Astrocyte of the cerebellum (primary cell): ENCODE measurements at places on chromosomes 16 and 17.

- DNase-seq, result no peak
These were observed 172.5 kb downstream of the RPTOR start for GRCh38 chr17:80716986-80717719.

DNA sequence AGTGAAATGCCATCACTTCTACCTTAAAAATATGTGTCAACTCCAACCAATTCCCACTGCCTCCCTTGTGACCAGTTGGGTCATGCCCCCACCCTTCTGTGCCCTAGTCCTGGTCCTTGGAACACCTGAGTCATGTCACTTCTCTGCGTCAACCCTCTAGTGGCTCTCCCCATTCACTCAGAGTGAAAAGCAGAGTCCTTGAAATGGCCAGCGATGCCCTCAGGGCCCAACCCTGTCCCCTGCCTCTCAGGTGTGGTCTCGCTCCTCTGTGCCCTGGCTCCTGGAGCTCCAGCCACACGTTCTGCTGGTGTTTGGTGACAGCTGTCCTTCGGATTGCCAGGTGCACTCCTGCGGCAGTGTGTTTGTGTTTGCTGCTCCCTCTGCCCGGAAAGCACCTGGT is 89.2 kb downstream of the SPECC1 start:
- no peak for DNase-seq

DNA sequence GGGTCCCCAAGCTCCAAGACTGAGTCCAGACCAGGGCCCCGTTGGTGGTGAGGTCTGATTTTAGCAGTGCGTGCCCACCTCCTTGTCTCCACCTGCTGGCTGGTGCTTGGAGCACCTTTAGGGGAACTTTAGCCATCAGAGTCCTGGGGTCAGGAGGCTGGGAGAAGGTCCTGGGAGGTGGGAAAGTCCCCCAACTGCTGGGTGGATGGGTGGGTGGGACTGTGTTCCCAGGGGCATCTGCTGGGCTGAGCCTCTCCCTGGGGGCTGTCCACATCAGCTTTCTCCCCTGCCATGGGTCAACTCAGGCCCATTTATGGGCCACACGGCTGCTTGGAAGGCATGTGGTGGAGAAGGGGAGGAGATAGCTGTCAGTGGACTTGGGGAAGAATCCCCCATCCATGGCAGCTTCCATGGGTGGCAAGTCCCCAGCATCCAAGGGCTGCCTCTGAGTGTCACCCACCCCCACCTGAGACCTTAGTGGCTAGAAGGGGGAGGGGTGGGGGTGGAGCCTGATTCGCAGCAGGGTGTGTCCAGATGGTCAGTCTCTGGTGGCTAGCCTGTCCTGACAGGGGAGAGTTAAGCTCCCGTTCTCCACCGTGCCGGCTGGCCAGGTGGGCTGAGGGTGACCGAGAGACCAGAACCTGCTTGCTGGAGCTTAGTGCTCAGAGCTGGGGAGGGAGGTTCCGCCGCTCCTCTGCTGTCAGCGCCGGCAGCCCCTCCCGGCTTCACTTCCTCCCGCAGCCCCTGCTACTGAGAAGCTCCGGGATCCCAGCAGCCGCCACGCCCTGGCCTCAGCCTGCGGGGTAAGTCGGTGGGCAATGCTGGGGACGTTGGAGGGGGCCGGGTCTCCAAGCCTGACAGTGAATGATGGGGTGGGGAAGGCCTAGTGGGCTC is at the start of gene TRPV2:
TSS of gene TRPV2 (plus strand) at position 541 of the 894 bp plus-strand sequence. CDS start 2,098 bp downstream, outside the sequence.
- DNase-seq, result no peak

GRCh38 chr17:41406205-41406604 is 8.8 kb upstream of the KRT31 start:
- no peak for DNase-seq

DNA sequence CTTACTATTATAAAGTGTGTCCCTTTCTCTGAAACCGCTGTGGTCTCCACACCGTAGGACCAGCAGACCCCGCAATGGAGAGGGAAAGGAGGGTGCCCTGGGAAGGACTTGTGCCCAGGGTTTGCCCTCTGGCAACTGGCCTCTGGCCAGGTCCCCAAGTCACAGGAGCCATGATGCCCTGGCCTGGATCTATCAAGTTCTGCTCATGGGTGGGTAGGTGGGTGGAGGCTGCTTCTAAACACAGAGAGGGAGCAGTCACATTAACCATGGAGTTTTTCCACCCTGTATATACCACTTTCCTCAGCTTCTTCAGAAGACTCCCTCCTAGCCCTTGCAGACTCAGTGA is 9.4 kb upstream of the NEUROD2 start:
- no peak for DNase-seq

GRCh38 chr17:72422505-72423285 is 301.9 kb downstream of the SOX9 start:
- peak; percentile 53 for DNase-seq

GRCh38 chr17:63735691-63736090 is 5.9 kb downstream of the STRADA start:
- DNase-seq, result no peak

DNA sequence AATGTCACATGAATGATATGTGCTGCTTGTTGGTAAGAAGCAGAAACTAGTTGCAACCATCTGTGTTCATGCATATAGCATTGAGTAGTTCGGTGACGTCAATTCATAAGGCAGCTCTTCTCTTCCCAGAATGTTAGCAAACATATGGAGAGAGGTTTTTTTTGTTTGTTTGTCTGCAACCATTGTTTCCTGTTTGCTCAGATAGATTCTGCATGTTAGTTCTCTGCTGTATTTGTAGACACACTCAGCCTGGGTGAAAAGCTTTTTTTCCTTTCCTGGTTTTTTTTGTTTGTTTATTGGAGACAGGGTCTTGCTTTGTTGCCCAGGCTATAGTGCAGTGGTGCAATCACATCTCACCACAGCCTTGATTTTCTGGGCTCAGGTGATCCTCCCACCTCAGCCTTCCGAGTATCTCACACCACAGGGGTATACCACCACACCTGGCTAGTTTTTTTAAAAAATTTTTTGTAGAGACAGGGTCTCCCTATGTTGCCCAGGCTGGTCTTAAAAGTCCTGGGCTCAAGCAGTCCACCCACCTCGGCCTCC is 16.7 kb downstream of the WSB1 start:
- no peak for DNase-seq

DNA sequence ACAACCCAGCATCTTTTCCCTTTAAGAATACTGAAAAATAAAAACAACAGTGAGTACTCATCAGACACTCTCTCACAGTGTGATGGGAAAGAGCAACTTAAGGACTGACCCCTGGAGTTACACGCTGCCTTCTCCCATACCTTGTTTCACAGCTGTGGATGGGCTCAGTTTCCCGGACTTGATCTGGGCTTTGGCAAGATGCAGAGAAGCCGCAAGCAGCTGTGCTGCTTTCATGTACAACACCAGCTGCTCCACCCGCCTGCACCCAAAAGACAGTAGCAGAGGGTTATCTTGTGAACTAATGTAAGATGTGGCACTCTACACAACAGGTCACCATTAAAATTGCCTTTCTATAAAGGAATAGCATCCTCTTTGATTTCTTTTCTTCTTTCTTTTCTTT is 32.7 kb upstream of the ALDH3A1 start:
- DNase-seq, result no peak

- no peak for DNase-seq
These were observed 81.7 kb downstream of the LMF1 start for GRCh38 chr16:888901-889570.

DNA sequence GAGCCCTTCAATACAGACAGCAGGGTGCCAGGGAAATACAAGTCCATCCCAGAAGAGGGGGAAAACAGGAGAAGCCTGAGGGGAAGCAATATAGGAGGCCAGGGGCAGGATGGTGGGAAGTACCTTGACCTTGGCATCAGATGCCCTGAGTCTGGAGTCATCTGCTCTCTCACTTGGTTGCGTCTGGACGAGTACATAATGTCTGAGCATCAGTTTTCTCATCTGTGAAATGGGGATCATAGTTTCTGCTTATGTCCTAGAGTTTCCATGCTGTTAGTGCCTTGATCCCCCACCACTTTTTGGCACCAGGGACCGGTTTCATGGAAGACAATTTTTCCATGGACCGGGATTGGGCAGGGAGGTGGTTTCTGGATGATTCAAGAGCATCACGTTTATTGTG is 2.3 kb downstream of the STAT5A start:
- no peak for DNase-seq

DNA sequence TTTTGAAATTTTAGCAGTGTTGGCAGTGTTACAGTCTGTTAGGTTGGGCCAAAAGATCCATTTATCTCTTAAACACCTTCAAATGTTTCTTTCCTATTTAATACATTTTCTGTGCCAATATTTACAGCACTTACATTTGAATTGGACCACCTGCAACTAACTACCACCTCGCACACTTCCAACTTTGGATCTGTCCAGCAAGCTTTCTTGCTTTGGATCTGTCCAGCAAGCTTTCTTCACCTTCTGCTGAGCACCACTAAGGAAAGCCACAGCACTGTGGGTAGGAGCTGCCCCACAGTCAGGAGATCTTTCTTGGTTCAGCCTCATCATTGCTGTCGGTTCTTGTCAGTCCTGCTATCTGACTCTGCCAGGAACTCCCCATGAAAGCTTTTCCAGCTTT is 129.3 kb downstream of the PHKB start:
- no peak for DNase-seq

GRCh38 chr17:47731396-47731795 is 1.6 kb upstream of the TBX21 start:
- DNase-seq, result no peak

DNA sequence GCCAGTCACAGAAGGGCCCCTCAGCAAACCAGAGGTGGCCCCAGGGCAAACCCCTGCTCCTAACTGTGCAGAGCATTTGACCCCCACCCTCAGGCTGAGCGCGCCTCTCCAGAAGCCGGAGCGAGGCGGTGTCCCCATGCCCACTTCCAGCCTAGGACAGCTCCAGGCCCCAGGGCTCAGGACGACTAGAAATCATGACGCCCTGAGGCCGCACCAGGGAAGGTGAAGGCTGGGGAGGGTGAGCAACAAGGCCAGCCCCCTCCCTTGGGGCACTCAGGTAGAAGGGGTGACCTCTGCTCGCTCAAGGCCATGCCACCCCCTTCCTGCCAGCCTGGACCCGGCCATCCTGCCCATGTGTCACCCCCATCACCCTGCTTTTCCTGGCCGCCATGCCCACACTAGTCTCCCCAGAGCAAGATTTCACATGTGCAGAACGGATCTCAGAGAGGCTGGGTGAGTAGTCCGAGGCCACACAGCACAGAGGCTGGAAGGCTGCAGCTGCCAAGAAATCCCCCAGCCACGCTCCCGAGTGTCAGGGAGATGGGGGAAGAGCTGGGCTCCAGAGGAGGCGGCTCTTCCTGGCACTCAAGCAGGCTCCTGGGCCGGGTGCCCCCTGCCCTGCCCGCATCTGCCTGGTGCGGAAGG is 2.1 kb upstream of the PVALEF start:
- no peak for DNase-seq

GRCh38 chr17:49365667-49366066 is 3.6 kb upstream of the ZNF652 start:
- DNase-seq, result no peak

DNA sequence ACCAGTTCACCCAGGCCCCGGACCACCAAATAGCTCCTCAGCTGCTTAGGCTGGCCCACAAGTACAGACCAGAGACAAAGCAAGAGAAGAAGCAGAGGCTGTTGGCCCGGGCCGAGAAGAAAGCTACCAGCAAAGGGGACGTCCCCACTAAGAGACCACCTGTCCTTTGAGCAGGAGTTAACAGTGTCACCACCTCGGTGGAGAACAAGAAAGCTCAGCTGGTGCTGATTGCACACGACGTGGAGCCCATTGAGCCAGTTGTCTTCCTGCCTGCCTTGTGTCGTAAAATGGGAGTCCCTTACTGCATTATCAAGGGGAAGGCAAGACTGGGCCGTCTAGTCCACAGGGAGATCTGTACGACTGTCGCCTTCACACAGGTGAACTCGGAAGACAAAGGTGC is 15.4 kb downstream of the FOXF1 start:
- DNase-seq, result no peak

GRCh38 chr17:48095611-48096010 is 5.7 kb downstream of the CBX1 start:
- no peak for DNase-seq

DNA sequence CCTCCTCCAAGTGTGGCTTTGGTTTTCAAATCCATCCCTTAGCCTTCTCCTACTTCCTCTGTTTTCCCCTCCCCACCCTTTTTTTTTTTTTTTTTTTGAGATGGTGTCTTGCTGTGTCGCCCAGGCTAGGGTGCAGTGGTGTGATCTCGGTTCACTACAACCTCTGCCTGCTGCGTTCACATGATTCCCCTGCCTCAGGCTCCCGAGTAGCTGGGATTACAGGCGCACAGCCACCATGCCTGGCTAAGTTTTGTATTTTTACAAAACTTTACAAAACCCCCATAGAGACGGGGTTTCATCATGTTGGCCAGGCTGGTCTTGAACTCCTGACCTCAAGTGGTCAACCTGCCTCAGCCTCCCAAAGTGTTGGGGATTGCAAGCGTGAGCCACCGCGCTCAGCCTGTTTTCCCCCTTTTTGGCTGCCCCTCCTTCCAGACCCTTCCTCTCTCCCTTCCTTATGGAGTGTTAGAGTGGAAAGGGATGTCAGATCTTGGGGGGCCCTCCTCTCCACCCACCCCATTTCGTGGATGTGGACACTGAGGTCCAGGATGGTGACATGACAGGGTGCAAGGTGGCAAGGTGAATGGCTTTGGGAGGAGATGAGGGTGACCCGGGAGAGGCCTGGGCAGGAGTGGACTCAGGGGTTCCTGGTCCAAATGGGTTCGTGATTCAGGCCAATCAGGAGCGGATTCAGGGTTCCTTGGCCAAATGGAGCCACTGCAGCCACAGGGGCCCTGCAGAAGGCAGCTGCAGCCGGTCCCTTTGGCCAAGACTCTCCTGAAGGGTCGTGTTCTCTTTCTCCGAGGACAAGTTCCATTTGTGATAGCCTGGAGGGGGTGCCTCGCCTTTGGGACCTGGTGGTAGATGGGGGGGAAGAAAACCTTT is 4.8 kb downstream of the ABCC1 start:
- no peak for DNase-seq

- no peak for DNase-seq
These were observed 89.1 kb downstream of the TBC1D16 start for GRCh38 chr17:79946352-79947231.

- DNase-seq, result no peak
These were observed 7.2 kb upstream of the CD68 start for GRCh38 chr17:7572338-7572587.

DNA sequence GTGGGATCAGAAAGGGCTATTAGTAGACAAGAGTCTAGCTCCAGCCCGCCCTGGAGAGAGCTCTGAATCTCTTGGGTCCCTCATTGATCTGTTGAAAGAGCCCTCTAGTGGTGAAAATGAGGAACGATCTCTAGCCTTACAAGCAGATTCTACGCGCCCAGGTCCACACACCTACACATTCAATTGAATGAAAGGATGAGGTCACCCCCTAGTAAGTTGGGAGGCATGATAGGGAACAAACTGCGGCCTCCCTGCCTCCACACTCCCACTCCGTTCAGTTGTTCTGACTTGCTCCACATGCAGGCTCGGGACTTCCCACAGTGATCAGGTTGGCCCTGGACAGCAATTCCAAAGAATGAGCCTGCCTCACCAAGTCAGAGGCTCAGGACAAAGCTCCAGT is 2.9 kb upstream of the CACNG3 start:
- DNase-seq, result no peak
